Aorta (tissue), 5 donors: ENCODE measurements at places on chromosomes 11 and 22. TPM values are rescaled to one million over a fixed set of nuclear protein-coding genes. Genes with fewer than 3 reads are reported as not detected.

- no peaks in the 10 kb centered on the region for H3K4me1 ChIP-seq
Measured at GRCh38 chr11:75303544-75304224, 47.8 kb downstream of the ARRB1 start.

DNA sequence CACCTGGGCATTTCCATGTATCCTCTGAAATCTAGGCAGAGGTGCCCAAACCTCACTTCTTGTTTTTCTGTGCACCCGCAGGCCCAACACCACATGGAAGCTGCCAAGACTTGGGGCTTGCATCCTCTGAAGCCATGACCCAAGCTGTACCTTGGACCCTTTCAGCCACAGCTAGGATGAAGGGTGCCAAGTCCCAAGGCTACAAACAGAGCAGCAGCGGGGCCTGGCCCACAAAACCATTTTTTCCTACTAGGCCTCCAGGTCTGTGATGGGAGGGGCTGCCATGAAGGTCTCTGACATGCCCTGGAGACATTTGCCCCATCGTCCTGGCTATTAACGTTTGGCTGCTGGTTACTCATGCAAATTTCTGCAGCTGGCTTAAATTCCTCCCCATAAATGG is 20.4 kb upstream of the EIF4G2 start:
- H3K4me1 ChIP-seq, result no peaks in the 10 kb centered on the region
- no peak overlapping the region for H3K27ac ChIP-seq
- H3K4me3 ChIP-seq, result no peak overlapping the region
- DNase-seq, result no peak

- no peaks in the 10 kb centered on the region for H3K36me3 ChIP-seq
- H3K4me1 ChIP-seq, result no peaks in the 10 kb centered on the region
- H3K27me3 ChIP-seq, result no peaks in the 10 kb centered on the region
- no peak for DNase-seq
- H3K4me3 ChIP-seq, result no peak overlapping the region
Measured at GRCh38 chr11:102940714-102941588, 14.6 kb downstream of the MMP13 start.

- H3K4me1 ChIP-seq, result no peaks in the 10 kb centered on the region
- H3K4me3 ChIP-seq, result no peak overlapping the region
- no peaks in the 10 kb centered on the region for H3K36me3 ChIP-seq
- no peak overlapping the region for H3K27ac ChIP-seq
- no peak for DNase-seq
Measured at GRCh38 chr11:24965748-24966147, 468.9 kb downstream of the LUZP2 start.

GRCh38 chr22:31943206-31943977 is 943 bp upstream of the YWHAH start:
- no peak for DNase-seq
- no peaks in the 10 kb centered on the region for H3K4me1 ChIP-seq

DNA sequence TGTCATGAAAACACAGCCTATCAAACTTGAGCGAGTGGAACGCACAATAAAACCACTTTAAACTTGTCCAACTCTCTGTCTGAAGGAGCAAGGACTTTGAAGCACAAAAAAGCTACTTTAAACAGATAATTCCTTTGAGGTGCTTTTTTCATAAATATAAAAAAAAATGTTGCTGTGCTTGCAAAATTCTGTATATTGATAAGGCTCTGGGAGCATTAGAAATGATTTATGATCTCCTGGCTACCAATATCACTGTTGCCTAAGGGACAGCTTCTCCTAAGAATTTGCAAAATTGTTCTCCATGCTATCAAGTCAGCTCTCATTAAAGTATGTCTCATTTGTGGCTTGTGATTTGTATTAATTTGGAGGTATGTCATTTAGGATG is 37.6 kb upstream of the LDLRAD3 start:
- no peak overlapping the region for H3K4me3 ChIP-seq
- no peaks in the 10 kb centered on the region for H3K36me3 ChIP-seq
- no peak for DNase-seq
- no peaks in the 10 kb centered on the region for H3K4me1 ChIP-seq

The MYO18B gene
- 24.3 TPM for polyA plus RNA-seq

The MMP11 gene
- polyA plus RNA-seq, result 3.5 TPM

The MAJIN gene
- not detected for polyA plus RNA-seq

The MS4A6E gene
- polyA plus RNA-seq, result not detected

The HYOU1 gene
- 35.9 TPM for polyA plus RNA-seq

The TMEM151A gene
- polyA plus RNA-seq, result not detected
